SHP77 treated with DMSO at 0.1 percent for 48 hours (cell line): ENCODE measurements at places on chromosomes 5 and 9.

DNA sequence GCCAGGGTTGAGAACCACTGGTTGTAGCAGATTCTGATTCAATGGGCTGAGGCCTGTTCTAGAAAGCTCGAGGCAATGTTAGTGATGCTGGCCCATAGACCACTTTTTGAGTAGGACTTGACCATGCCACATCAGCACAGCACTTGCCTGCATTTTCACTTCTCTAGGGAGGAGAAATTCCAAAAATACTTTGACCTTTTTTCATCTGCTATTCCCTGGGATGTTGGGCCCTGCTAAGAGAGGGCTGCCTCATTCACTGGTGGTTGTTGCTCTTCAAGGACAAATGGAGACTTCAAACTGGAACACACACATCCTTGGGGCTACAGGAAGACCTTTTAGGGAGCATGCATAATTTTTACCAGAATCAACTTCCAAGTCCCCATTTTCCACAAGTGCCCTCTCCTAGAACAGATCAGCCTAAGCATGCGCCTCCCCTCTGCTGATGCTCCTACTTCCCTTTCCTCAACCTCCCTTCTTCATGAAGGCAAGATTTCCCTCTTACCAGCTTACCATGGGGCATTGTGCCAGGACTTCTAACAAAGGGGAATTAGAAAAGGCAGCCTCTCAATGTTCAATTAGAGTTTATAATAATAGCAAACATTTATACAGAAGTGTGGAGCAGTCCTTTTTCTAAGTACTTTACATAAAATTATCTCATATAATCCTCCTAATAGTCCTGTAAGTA, 12.7 kb upstream of the TGFBI start:
- DNase-seq: no peak

DNA sequence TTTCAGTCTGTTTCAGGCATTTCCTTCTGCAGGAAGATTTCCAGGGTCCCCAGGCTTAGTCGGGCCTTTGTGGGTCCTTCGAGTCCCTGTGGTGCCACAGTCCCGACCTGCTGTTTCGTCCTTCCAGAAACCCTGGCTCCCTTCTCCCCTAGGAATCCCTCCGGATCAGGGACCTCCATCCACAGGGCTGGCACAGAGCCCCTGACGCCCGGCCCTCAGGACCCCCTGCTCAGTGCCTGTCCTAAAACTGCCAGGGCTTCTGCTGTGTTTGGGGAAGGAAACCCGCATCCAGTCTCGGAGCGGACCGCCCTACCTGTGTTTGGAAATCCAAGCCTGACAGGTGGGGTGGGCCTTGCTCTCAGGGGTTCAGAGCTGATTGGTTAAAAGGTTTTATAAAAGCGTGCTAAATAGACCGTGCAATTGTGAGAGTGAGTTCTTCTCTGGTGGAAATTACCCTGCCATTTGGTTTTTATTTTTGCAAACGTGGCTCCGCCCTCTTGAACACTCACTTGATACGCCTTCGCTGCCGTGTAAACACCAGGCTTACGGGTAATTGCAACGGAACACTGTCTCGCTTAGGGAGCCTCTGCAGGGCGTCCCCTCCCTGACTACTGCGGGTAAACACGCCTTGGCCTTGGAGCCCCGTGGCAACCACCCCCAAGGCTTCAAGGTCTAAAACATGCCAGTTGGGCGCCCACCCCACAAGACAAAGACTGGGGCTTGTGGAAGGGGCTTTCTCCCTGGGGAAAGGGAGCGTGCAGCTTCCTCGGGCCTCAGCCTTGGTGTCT, 121.2 kb downstream of the PHF2 start:
- DNase-seq: no peak

- DNase-seq: no peak
These were observed 221.3 kb downstream of the TRIM36 start for GRCh38 chr5:114948363-114948762.

DNA sequence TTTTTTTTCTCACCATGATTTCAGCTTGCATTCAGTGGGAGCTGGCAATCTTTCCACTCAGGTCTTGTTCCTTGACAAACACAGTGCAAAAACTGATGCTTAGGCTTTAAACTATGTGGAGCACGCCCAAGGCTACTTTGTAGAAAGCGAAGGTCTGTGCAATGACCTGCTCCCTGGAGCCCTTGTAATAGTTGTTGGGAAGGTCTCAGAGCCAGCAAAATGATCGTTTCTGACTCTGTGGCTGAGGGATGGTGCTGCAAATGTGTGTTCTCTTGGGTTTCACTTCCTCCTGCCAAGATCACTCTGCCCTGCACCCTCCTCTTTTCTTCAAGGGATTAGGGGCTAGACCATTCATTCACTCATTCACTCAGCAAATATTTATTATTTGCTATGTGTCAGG, 249.7 kb upstream of the MAP3K1 start:
- no peak for DNase-seq

GRCh38 chr5:89883967-89884366, 525.6 kb downstream of the CETN3 start:
- no peak for DNase-seq

GRCh38 chr5:89981878-89982773, 427.4 kb downstream of the CETN3 start:
- DNase-seq: no peak

- no peak for DNase-seq
These were observed 649.0 kb downstream of the PTPRD start for GRCh38 chr9:9963841-9964240.

DNA sequence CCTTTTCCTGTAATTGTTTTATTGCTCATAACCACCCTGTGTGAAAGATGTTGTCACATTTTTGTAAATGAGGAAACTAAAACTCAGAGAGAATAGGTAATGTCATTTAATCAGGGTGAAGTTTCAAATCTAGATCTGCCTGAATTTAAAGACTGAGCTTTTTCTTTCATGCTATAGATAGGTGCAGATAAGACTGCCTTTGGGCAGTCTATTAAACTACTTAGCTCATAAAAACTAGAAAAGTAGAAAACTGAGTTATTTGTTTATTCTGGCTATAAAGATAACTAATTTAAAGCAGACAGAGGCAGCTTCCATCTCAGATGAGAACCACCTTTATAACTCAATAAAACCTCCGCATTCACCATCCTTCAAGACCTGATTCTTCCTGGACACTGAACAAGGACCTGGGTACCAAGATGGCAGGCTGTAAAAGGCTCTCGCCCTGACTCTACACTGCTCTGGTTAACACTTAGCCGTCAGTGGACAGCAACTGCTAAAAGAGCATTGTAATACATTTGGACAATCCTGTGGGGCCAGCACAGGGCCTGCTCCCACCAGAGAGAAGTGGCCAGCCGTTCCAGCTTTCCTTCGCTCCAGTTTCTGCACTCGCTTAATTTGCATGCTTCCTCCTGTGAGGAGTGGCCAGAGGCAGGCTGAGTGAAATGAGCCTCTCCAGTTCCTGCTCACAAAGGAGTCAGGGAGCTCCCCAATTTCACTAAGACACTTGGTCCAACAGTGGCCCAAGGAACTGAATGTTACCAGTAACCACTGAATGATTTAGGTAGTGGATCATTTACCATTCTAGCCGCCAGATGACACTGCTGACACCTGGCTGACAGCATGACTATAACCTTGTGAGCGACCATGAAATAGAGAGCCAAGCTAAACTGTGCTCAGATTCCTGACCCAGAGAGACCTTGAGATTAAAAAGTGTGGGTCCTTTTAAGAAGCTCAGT, 566.4 kb downstream of the EFNA5 start:
- no peak for DNase-seq

GRCh38 chr5:44891116-44891515, 82.4 kb downstream of the MRPS30 start:
- no peak for DNase-seq

GRCh38 chr5:121937762-121938161, 24.0 kb upstream of the SRFBP1 start:
- peak; percentile 25 for DNase-seq

DNA sequence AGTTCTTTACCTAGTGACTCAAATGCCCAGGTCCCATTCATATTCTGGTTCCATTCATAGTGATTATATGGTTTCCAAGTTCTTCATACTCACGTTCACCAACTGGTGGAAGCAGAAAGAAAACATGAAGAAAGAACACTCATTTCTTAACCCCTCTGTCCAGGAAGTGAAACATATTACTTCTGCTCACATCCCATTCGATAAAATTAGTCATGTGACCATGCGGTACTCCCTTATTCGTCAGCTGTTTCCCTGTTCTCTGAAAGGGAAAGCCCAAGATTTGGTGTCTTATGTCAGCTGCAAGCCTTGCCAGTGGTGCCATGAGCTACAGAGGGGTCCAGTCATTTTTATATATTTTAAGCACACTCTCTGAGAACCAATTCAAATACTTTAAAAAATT, 387.0 kb upstream of the DMAC1 start:
- DNase-seq: no peak

GRCh38 chr5:111781200-111781599, 24.2 kb upstream of the NREP start:
- DNase-seq: no peak

GRCh38 chr9:84779883-84780282, 110.4 kb downstream of the NTRK2 start:
- no peak for DNase-seq

DNA sequence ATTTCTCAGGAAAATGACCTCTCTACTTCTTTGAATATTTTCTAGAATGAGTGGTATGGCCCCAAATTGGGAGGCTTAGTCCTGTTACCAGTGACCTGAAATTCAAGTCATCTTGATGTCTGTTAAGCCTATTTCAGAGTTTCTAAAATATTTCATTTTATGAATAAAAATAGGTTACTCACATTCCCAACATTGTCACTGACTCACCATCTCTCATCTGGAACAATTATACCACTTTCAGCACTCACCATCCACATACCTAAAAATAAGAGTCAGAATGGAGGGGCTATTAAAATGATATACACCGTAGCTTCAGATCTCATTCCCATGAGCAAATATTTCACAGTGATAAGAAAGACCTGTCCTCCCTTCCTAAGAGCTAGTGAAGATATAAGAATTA, 71.8 kb downstream of the KIAA1958 start:
- DNase-seq: no peak

DNA sequence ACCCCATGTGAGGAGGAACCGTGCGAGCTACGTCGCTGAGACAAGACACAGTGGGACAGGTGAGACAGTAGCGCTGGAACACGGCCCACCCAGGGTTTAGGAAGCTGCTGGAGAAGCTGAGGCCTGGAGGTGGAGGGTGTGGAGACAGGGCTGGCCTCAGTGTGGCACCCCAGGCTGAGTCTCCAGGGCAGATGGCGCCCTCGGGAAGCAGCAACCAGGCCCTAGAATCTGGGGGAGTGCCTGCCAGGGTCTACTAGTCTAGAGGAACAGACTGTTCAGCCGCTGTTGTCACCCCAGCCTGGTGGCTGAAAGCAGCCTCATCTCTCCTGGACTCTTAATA, 4.6 kb upstream of the TERT start:
- no peak for DNase-seq

GRCh38 chr5:157611571-157612476, 36.2 kb upstream of the ADAM19 start:
- DNase-seq: peak; percentile 71

GRCh38 chr9:98383758-98384157, 128.3 kb upstream of the TBC1D2 start:
- no peak for DNase-seq

- DNase-seq: no peak
These were observed 16.6 kb downstream of the F2R start for GRCh38 chr5:76732405-76733048.

DNA sequence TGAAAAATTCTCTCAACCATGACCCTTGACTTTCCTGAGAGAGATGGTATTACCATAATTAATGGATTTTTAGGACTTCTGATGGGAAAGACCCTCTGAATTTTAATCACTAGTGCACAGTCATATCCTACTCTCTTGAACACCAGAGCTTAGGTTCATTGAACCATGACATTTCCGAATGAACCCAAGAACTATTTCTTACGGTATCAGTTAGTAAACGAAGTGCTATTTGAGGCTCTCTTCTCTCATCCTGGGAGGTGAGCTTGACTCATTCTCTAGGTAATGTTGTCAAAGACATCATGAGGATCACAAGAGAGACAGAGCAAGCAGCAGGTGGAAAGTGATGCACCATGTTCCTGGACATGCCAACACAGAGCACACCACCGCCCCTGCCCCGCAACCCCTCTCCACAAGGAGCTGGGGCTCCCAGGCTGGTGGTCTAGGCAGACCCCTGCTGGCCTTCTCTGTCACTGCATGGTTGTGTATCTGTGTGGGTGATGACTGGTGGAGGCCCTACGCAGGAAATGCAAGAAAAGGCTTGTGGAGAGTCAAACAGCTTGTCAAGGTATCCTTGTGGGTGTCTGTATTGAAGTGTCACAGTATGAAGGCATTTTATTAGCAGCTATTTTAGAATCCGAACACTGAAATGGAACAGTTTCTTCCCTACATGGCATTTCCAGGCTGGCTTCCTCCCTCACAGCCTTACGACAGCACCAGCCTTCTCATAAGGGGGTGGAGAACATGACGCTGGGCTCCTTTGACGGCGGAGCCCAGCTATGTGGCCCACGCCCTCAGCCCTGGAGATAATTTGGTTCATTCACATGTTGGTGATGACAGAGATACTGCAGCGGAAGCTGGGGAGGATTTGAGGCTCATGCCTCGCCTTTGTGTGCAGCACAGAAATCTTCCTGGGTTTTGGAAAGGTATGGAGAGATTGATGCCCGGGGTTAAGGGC, 297.6 kb downstream of the NTRK2 start:
- no peak for DNase-seq

DNA sequence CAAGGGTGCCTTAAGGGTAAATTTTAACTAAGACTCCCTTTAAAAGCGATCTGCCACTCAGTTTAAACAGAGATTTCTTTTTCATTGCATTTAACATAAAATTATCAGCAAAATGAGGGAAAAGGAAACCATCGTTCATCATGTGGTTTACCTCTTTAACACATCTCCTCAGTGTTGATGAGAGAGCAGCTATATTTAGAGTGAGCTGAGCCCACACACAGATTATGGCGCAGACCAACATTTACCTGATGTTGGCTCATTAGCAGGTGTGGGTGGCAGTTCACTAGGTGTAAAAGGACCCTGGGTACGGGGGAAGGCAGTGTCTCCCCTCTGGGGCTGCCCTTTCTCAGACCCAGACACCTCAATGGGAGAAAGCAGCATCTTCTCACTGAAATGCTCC, 149.8 kb downstream of the ENTREP1 start:
- DNase-seq: no peak

DNA sequence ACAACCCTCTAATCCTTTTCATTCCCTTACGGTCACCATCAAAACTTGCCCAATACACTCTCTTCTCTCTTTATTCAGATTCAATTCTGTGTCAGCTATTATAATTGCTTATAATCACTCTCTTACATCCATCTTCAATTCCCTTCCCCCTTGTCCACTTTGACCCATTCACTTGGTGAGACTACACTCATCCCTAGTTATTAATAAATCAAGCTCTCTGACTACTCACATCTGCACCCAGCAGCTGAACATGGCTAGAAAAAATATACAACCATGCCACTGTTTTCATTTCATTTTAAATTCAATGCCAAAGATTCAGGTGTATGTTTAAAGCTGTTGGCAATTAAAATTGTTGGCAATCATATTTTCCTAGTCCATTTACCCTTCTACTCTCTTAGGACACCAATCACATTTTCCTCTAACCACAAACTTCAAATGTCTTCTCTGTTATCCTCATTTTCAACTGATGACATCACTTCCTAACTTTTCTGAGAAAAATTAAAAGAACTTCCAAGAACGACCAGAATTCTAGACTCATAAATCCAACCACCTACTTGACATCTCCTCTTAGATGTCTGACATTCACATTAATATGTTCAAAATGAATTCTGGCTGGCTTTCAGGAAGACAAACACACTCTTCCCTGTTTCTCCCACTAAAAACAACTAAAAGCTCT, 5.5 kb downstream of the C5orf15 start:
- no peak for DNase-seq
